ENCODE measurements at places on chromosomes 7 and 10.

DNA sequence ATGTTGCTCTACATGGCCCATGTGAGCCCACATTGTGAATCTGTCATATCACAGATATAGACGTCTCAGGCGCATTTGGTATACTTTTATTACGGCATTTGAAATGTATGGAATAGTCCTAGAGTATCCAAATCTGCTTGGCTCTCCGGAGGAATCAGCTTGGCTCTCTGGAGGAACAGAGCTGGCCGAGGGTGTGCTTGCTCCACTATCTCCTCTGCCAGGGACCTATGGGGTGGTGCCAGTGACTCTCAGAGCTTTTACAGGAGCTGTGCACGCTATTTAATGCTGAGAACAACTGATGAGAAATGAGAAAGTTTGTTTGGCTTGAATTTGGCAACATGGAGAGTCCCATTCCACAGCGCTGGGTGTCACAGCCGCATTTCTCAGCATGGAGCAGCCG is 144.0 kb downstream of the ZMYND11 start:
- DNase-seq = no peak

- DNase-seq = no peak
These were observed 84.4 kb downstream of the ZRANB1 start for GRCh38 chr10:125026036-125026931.

GRCh38 chr7:127396184-127396583 is 3.7 kb upstream of the ZNF800 start:
- DNase-seq = no peak

DNA sequence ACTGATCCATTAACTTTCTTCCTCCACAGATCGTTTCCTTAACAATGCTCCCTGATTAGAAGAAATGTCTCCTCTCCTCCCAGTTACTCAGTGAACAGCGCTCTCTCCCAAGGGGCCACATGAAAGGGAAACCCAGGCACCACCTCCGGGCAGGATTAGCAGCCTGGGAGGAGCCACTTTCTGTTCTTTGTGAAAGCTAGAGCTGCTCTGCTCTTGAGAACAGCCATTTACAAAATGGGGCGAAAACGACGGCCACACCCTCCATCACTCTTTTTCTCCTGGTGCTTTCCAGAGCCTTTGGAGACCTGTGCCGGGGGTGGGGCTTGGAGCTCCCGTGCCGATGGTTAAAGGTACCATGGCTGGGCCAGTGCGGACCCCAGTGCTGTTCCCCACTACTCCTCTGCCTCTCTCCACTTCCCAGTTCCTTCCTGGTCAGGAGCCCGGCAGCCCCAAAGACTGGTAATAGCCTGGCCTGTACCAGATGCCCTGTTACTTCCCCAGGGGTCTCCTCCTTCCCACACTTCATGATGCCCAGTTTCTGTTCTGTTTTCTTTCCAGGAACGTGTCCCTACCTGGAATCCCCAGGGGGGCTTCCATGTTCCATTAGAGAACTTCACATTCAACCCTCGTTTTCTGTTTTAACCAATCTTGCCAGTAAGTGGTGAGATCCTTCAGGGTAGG is 402.9 kb upstream of the GALNT17 start:
- DNase-seq = no peak

GRCh38 chr7:80661729-80662128 is 23.3 kb downstream of the CD36 start:
- DNase-seq = no peak

DNA sequence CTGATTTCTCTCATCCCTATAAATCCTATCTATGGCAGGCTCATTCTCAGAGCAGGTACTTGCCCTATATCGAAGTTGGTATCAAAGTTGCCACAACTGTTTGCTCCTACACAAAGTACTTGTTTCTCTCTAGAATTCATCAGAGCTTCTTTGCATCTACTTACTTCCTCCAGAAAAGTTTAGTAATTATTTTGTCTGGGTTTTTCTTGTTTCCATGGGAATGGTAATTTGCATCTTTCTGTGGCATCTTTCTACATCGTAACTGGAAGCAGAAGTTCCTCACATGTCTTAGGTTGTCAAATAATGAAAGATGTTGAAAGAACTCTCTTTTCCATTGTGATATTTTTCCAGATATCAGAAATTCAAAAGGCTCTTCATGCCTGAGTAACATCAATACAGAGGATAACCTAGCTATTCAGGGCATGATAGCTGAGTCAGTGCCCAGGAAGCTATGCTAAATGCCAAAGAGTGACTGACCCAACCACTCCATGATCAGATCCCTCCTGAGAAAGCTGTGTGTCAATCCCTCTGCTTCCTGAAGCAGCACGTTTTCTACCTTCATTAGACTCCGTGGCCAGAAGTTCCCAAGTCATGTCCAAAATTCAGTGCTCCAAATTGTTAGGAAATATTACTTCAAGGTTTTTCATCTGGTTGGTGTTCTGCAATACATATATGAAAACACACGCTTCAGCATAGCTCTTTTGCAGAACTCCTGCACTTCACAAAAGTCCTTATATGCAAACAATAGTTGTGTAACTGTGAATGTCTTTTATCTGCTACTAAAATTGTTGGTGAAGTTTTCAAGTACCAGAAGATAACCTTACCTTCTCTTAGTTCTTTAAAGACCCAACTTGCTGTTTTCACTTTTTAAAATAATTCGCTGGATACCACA is 216.5 kb downstream of the VTI1A start:
- no peak for DNase-seq

DNA sequence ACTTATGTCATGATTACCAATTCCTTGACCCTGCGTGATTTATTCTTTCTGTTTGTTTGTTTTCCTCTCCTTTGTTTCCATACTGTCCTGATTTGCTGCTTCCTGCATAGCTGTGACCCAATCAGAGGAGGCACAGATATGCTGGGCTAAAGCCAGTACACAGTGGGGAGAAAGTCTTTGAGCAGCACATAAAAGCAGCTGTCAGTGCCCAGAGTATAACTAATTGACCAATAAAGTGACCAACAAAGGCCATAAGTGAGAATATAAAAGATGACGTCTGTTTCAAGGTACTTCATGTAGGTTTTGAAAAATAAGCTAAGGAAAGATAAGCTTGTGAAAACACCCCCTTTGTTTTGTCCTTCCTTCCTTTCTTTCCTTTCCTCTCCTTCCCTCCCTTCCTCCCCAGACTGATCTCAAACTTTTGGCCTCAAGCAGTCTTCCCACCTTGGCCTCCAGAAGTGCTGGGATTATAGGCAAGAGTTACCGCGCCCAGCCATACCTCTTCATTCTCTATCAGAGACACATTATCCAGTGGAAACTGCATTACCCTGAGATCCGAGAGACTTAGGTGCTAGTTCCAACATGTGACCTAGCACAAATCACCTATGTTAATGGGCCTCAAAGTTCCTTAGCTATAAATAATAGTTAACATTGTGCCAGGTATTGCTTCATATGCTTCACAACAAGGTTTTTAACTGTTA is 17.0 kb downstream of the BCAP29 start:
- no peak for DNase-seq

DNA sequence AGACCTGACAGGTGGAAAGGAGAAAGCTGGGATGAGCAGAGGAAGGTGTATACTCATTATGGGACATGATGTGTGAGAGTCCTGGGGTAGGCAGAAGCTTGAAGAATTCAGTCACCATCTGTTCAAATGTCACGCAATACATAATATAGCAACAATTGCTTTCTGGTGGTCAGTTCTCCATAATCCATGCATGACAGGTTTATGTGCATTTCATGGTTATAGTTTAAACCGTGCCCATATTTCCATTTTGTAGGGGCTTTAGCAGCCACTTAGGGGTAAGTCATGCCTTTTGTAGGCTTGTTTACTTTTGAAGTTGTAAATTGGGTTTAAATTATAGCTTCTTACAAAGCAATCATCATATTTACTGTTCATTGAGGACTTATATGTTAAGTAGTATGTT is 158.8 kb downstream of the NXPH1 start:
- no peak for DNase-seq

DNA sequence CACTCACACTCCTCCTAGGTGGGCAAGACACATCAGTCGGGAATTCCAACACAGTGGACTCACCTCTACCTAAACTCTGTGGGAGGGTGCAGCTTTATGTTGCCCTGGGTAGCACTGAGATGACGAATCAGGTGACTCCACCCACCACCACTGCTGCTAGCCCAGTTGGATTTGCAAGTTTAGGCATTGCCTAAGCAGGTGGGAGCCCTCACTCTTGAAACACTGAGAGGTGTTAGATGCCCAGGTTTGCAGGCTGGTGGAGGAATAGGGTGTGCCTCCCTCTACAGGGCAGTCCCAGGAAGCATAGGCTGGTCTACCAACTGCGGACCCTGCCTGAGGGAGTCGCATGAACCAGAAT is 708.9 kb downstream of the POM121L12 start:
- no peak for DNase-seq

DNA sequence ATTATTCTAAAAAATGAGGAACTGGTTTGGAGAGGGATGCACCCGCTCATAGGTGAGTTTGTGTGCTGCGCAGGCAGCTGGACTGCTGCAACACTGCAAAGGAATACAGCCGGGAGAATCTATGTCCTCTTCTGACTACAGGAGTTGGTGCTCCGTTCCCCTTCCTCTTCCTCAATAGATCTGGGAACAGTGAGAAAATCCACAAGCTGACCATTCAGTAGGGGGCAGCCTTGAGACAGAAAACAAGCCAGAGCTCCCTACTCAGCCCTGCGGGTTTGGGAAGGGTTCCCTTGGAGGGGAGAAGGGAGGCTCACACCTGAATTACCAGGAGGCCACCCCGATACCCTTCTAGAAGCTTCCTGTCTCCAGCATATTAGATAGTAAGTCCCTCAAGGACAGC is 87.3 kb upstream of the FOXI2 start:
- peak; percentile 9 for DNase-seq

DNA sequence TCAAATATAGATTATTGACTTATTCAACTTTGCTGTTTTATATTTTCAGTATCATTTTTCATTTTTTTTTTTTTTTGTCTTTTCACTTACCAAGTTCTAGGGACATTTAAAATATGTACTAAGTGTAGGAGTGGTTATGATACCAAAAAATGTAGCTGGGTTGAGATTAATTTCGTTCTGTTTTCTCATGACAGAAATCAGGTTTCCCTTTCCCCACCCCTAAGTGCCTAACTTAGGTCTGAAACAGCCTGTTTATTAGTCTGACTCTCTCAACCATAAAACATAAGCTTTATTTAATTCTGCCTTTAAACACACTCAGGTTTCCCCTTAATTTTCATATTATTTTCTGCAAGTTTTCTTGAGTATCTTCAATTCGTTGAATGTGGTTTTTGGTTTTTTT is 22.1 kb downstream of the TMEM106B start:
- no peak for DNase-seq

GRCh38 chr7:43884617-43885016 is 15.3 kb upstream of the MRPS24 start:
- DNase-seq = no peak

DNA sequence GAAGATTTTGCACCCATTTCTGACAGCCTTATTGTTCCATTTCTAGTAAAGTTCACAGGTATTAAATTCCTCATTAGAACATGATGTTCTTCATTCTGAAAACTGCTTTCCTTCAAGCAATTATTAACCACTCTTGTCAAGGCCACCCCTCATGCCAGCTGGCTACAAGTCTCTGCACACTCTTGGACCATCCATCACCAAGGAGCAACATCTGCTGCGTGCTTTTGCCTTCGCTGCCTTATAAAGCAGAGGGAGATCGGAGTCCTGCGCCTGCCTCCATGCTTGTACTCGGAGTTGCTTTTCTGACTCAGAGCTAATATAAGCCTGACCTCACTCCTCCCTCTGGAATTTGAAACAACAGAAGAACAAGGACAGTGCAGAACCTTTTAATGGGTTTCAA is 529.9 kb upstream of the DPP6 start:
- DNase-seq = no peak

DNA sequence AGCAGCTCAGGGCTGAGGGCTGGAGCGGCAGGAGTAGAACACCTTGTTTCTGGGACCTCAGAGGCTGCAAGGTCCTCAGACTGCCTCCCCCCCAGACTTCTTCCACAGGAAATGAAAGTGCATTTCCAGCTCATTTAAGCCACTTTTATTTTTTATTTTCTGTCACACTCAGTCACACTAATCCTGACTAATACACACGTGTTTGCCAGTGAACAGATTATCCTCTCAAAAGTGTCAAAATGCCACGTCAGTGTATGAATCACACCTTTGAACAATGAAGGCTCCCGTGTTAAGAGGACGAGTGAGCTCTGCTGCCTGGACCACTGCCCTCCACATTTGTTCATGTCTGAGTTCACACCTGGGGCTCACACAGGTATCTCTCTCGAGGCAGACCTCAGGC is 488.5 kb downstream of the DNAJB6 start:
- DNase-seq = no peak

GRCh38 chr7:24889611-24890010 is 90.4 kb downstream of the OSBPL3 start:
- DNase-seq = no peak

GRCh38 chr10:100575585-100576281 is 40.0 kb downstream of the HIF1AN start:
- no peak for DNase-seq

DNA sequence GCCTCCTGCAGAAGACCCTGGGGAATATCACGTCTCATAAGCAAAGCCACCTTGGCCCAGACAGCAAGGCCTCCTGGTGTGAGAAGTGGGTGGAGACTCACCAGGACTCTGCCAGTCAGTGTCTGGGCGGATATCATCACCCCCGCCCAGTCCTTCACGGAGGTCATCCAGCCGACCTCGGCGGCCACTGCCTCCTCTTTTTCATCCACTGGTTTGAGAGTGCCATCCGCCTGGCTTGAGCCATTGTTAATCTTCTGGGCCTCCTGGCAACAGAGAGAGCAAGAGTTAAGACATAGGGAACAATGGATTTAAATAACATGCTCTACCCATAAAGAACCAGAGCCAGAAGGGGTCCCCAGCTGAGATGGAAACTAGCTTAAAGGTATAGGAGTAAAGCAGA is 233.8 kb downstream of the KCNMA1 start:
- no peak for DNase-seq

- no peak for DNase-seq
These were observed 202.1 kb upstream of the AKR1E2 start for GRCh38 chr10:4623757-4624420.

Data from neural crest cell (in vitro differentiated cells).